ENCODE measurements at places on chromosomes 3 and 15.

- DNase-seq: no peak
These were observed 23.1 kb downstream of the U2SURP start for GRCh38 chr3:143024351-143024960.

- DNase-seq: peak; percentile 57
These were observed 58.2 kb downstream of the RAB7A start for GRCh38 chr3:128784232-128784631.

- DNase-seq: peak; percentile 22
These were observed 192.2 kb downstream of the FOXP1 start for GRCh38 chr3:71391361-71391760.

GRCh38 chr3:159994182-159994581 is 5.5 kb downstream of the IL12A start:
- no peak for DNase-seq

GRCh38 chr3:191425322-191425734 is 35.6 kb upstream of the PYDC2 start:
- DNase-seq: no peak

DNA sequence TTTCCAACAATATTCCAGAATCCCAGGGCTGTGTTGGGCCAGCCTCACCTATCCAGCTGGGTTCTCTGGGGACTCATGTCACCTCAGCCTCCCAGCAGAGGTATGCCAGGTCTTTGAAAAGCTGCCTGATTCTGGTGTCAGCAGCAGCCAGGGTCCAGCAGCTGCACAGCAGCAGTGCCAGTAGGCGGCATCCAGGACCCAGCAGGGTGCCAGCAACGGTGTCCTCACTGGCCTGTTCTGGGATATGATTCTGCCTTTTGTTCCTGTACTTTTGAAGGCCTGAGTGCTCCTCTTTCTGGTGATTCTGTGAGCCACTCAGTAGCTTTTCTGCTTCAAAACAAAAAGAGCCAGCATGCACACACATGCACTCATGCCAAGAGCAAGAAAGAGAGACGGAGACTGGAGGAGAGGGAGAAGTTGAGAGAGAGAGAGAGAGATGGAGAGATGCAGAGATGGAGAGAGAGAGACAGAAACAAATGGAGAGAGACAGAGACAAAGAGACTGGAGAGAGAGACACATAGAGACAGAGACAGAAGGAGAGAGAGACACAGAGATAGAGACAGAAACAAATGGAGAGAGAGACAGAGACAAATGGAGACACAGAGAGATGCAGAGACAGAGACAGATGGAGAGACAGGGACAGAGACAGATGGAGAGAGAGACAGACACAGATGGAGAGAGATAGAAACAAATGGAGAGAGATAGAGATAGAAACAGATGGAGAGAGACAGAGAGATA is 205.7 kb downstream of the UACA start:
- no peak for DNase-seq

- no peak for DNase-seq
These were observed 56.0 kb upstream of the FLNB start for GRCh38 chr3:57952208-57952631.

DNA sequence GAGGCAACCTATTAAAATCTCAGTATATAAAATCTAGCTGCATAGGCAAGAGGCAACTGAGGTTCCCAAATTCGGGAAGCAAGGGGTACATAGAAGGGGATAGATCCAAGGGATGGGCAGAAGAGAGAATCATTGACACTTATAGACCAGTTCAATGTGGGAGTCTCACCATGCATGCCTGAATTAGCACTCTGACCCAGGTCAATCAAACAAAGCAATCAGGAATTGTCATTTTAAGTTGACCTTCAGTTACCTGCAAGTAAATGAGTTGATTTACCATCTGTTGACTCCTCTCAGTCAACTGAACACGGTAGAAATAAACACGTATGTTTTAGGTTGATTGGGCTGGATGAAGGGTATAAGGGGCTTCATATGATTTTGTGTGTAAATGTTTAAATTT is 33.4 kb upstream of the PIAS1 start:
- no peak for DNase-seq

DNA sequence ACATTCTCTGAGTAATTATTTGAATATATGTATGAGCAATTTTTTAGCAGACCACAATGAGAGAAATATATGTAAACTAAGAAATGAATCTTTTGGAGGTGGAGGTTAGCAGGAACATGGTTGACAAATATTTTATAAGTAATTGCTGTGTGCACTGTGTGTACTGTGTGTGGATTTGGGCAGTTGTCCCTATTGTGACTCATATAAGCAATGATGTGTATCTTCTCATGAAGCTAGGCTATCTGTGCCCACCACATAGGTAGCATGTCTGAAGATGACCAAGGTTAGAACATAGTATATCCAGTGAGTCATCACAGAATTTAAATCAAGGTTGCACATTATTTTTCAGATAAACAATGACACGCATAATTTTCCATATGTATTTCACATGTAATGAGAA is 713.9 kb upstream of the GBE1 start:
- DNase-seq: no peak

DNA sequence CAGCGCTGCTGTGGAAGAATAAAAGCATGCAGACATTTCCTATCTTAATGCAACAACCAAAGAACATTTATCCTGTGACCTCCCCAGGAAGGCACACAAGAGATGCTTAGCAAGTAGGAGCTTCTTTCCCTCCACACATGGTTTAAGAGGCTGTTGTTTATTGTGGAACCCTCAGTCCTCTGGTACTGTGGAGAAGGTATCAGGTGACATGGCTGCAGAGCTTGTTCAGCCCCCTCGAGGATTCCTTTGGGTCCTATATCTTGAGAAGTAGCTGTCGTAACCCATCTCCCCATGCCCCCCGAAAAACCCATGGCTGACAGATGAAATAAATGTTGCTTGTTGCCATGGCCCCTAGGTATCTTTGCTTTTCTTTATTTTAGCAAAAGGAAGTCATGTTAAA is 20.3 kb upstream of the ETV5 start:
- DNase-seq: no peak

DNA sequence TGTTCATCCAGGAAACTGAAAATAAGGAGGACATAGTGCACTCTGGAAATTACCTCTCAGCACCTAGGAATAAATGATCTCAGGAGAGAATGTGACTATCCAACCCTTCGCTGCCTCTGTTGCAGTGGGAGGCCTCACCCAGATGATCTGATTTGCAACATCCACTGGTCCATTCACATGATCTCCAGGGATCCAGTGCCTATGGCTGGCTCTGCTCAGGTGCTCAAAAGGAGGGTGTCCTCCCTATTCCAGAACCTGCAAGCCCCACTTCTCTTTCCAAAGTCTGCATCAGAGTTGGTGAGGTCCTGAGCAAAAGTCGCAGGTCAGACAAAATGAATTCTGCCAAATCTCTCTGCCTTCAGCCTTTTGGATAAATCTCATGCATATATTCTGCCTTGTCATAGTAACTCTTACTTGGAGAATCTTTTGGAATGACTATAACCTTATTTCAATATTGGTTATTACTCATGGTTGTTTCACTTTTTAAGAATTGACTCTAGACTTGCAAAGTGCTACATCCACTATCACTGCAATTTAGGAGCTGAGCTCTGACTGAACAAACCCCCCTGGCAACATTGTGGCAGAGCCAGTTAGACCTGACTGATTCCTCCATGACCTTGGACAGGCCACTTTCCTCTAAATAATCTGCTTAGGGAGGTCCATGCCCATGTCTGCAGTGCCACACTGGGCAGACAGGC is 295.1 kb downstream of the EPHB1 start:
- DNase-seq: no peak

- no peak for DNase-seq
These were observed 38.3 kb upstream of the AGBL1 start for GRCh38 chr15:86041399-86041798.

DNA sequence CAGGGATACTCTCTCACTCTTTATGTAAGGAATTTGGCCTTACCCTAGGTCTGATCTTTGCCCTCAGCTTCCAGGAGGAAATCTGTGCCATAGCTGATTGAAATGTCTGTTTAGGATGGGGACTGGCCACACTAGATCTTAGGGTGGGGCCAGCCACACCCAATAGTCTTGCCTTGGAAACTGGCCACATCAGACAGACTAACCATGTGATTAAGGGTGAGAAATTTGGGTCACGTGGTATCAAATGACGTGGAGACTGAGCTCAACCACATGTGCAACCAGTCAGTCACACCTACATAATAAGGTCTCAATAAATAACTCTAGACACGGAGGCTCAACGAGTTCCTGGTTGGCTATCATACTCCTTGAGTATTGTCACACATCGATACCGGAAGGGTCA is 113.5 kb downstream of the CNTN3 start:
- DNase-seq: no peak

DNA sequence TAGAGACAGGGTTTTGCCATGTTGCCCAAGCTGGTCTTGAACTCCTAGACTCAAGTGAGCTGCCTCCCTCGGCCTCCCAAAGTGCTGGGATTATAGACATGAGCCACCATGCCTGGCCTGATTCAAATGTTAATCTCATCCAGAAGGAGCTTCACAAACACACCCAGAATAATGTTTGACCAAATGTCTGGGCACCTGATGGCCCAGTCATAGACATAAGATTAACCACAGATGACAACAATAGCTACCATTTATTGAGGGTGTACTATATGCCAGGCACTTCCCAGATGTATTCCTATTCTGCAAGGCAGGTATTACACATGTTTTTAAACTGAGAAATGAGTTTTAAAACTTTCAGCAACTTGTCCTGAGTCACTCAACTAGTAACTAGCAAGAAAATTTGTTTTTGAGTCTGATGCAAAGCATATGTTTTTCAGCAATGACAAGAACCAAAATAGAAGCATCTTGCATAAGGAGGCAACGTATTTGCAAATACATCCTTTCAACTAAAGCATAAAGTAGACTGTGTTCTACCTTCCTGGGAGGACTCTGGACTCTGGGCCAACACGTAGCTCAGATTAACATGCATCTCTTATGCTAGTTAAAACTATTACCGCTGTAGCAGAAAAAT is 8.1 kb upstream of the SPG21 start:
- DNase-seq: no peak

DNA sequence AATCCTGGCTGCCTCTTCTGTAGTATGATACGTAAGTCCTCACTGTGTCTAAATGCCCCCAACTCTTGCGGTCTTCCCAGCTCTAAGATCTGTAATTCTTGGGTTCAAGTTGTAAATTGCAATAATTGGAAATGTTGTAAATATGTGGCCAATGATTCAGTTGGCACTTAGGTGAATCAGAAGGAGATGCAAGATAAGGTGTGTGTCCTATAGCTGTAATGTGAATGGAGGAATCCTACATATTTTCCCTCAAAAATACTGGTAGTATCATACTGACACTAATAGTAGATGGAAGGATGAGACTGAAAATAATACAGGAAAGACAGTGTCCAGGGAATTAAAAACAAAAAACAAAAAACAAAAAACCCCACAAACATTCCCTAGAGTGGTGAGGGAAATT is 3.5 kb upstream of the ST3GAL6 start:
- DNase-seq: no peak

DNA sequence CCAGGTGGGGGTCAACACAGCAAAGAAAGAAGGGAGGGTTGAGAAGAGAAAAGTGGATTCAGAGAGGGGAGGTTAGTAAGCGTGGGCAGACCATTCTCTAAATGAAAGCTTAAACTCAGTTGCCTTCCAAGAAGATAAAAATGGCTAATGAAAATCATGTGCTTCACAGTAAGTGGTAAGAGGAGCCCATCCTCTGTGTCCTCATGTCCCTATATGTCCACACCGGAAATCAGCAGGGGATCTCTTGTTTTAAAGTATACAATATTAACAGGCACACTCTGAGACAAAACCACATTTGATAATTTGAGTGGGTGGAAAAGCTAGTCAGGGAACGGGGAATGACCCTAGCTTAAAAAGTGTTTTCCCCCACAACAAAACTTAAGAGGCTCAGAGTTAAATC is 4.4 kb upstream of the FOXP1 start:
- DNase-seq: no peak

GRCh38 chr3:189836795-189837194 is 205.6 kb downstream of the TP63 start:
- no peak for DNase-seq

DNA sequence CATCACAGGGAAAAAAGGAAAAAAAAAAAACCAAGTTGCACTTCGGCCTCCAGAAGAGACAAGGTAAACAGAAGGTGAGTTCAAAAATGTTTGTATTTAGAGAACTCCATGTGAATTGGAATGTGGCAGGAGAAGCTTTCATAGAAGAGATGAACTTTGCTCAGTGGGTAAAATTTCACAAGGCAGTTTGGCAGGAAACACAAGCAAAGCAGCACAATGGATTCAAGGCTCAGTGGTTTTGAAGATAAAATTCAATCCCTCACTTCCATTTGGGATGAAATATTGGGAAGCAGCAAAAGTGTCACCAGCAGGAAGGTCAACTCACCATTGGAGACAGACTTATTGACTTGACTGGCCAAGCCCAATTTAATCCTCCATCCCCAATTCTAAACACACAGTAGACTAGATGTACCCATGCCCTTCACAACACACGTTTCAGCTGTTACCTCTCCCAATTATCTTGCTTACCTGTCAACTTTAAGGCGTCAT is 256.7 kb upstream of the ICE2 start:
- no peak for DNase-seq

- DNase-seq: peak; percentile 78
These were observed 4.8 kb upstream of the CSK start for GRCh38 chr15:74776821-74777768.

DNA sequence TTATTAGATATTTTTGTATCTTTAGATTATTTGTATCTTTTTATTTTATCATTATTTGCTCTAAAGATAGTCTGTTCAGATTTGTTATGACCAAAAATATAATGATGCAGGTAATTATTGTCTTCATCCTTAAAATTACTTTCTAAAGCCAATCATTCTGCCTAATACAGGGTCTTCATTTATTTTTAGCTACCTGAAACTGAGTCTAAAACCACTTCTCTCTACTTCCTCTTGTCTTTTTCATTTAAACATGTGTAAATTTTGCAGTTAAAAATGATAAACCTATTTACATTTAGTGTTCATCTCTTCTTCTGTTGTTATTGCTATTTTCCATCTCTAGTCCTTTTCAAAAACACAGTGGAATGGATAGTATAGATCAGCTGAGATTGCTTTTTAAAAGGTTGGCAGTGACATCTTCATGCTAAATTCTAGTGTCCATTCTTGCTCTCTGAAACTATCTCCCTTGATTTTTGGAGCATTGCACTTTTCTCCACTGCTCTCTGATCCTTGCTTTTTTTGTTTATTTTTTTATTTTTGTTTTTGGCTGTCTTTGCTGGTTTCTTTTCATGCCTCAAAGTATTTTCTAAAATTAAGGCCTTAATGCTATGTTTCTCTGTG is 91.8 kb downstream of the UBE2E2 start:
- no peak for DNase-seq

DNA sequence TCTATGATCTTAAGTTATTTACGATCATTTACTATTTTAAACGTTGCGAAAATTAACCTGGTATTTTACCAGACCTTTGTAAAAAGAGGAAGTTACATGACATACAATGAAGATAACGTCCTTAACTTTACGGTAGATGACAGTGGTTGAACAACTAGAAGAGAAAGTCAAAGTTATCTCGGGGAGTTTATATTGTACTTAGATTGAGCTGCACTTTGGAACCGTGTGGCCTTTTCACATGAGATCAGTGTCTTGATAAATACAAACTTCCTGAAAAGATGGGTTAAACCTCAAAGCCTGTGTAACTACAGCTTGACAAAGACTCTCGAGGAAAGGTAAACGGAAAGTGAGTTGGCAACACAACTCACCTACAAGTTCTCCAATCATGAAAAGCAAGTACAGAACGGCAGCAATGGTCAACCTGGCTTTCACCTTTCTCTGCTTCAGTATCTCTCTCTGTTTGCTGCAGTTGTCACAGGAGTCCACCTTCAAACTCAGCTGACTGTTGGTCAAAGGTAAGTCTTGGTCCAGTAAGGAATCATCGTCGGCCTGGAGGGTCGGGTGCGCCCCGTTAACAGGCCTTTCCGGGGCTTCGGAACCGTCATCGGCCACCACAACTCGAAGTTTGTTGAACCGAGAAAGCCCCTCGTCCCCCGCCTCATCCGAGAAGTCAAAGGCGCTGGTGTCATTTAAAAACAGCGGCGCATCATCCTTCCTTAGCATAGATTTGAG is 793 bp downstream of the SLC30A4 start:
- DNase-seq: peak; percentile 6

All from CD4-positive, alpha-beta T cell treated with Interleukin-1 beta for 1 hour (primary cell).